ENCODE measurements at places on chromosomes 12 and 14. TPM values are rescaled to one million over a fixed set of nuclear protein-coding genes. Genes with fewer than 3 reads are reported as not detected.

APOF gene
- not detected for total RNA-seq

COCH gene
- 1.8 TPM for total RNA-seq

LMNTD1 gene
- 0.82 TPM for total RNA-seq

TSPAN11 gene
- 31.1 TPM for total RNA-seq

TRPV4 gene
- 5.9 TPM for total RNA-seq

SRRM4 gene
- total RNA-seq: not detected

RHEBL1 gene
- 2.3 TPM for total RNA-seq

CD4 gene
- total RNA-seq: not detected

DNA sequence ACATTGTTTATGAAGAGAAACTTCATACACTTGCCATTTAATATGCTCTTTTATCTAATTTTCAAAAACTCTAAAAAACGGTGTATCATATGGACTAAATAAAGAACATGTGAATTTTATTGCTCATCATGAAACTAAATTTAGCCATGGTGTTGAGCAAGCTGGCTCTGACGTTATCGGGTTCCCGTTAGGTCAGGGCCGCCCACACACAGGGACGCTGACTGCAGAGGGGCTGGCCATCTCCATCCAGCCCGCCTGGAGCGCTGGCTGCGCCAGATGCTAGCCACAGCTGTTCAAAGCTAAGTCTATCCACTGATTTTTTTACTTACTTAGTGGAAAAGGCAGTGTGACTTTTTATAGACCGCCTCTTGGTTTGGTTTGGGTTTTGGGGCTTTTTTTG is 36.5 kb upstream of the DYNC1H1 start:
- no peak for DNase-seq

GRCh38 chr12:100699209-100699608 is 95.4 kb upstream of the ANO4 start:
- no peak for DNase-seq

DNA sequence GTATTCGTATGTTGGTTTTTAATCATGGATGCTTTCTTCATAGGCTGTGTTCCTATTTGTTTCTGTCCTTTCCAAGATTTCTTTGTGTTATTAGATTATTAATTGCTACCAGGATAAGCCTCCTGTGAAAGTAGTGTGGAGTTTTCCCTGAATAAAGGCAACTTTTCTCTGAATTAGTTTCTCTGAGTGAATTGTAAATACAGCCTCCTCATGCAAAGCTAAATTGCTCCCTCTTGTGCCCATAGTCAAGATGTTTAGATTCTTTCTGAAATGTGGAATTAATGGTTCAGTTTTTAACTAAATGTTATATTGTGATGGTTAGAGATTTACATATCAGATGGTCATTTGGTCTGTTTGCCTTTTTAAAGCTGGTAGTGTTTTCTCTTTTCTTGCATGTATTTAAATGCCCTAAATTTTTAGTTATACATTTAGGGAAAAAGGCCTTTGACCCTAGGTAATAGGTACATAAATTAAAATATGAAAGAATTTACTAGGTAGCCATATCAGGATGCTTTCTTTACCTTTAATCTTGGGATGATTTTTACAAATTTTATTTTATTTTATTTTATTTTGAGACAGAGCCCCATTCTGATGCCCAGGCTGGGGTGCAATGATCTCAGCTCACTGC is 8.9 kb downstream of the APAF1 start:
- no peak for DNase-seq

- DNase-seq: no peak
These were observed 22.7 kb downstream of the MFAP5 start for GRCh38 chr12:8639936-8640335.

GRCh38 chr12:124861492-124861891 is 2.2 kb downstream of the SCARB1 start:
- DNase-seq: no peak

DNA sequence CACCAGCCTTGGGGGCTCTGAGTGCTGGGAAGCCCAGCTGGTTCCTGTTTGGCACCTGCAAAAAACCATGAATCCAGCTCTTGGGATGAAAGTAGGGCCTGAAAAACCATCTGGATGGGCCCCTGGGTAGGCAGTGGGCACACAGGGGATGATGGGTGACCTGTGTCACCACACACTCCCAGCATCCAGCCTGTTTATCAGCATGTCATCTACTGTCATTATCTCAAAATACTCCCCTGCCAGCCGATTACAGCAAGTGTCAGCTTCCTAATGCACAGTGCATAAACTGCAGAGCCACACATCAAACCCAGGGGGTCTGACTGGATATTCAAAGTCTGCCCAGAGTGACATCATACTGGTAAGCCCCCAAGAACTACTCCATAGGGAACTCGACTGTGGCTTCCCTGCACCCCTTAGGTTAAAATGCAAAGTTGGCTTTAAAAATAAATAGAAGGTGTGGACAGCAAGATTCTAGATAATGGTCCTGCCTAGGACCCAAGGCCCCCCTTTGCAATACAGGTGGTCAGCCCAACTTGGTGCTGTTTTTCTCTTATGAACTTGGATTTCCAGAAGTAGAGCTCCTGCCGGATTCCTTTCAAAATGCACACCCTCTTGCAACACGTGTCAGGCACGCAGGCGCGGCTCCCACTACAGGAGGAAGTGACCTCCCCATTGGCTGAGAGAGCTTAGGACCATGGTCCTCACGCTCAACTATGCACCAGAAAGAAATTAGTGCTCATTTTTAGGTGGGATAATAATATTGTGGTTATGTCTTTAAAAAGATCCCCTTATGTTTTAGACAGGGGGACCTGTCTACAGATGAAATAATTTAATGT is 94.1 kb downstream of the GCH1 start:
- no peak for DNase-seq

DNA sequence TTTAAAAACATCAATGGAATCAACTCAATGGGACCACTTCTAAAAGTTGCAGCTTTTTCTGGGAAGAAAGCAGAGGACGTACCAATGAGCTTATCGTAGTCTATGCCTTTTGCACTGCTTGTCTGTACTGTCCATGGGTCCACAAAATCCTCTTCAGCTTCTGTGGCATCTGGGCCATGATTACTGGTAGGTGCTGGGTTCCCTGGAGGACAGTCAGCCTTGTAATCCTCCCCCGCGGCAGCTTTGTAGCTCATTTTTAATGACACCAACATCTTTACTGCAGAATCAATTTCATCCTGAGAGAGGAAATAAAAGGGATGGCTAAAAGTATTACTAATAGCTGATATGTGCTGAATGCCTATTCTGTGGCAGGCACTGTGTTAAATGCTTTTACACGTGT is 38.5 kb downstream of the SLC25A47 start:
- DNase-seq: no peak

DNA sequence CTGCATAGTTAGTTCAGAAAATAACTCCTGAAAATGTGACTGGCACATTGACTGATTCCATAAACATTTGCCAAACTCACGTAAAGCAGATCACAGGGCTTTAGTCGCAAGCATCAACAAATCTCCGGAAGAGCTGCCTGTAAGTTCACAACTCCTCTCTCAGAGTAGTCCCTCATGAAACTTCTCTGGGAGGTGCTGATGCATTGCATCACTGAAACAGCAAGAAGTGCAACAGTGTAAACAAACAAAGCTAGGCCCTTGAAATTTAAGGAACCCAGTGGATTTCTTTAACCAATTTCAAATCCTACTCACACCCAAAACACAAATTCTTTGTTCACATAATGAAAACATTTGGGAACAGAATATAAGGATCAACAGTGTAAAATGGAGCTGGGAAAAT is 1691.7 kb upstream of the FLRT2 start:
- DNase-seq: no peak

DNA sequence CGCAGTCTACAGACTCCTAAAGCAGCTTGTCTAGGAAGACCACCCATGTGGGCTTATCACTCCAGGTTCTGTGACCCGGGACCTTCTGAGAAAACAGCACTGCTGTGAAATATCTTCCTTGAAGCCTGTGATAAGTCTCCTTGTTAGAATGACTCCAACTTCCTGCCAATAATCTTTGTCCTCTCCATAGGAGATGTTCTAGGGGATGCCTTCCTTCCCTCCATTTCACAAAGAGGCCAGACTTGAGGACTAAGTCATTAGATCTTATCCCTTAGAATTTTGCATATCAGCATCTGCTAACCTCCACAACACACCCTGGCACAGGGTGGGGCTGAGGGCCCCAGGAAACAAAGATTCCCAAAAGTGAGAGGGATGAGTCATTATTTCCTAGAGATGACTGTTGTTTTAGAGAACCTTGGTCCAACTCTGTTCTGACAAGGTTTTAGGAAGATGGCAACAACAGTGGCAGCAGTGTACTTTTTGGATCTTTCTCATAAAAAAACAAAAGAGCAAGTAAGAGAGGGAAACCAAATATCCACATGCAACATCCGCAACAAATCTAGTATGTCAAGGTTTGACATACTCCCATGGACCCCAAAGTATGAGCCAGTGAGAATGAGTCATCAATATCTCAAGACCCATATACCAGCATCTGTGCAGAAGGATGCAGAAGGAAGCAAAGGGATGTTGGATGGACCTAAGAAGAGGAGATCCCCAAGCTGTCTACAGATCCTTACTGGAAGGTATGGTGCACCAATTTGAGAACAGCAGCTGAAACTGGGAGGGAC is 6.0 kb downstream of the LTB4R start:
- no peak for DNase-seq

- DNase-seq: no peak
These were observed 1165.4 kb downstream of the TMEM121 start for GRCh38 chr14:106691601-106692291.

GRCh38 chr14:35847636-35848035 is 21.5 kb downstream of the BRMS1L start:
- DNase-seq: no peak

- no peak for DNase-seq
These were observed 62.4 kb upstream of the GRIN2B start for GRCh38 chr12:14043776-14044175.

- DNase-seq: no peak
These were observed 59.7 kb downstream of the TRPV4 start for GRCh38 chr12:109773384-109774011.

DNA sequence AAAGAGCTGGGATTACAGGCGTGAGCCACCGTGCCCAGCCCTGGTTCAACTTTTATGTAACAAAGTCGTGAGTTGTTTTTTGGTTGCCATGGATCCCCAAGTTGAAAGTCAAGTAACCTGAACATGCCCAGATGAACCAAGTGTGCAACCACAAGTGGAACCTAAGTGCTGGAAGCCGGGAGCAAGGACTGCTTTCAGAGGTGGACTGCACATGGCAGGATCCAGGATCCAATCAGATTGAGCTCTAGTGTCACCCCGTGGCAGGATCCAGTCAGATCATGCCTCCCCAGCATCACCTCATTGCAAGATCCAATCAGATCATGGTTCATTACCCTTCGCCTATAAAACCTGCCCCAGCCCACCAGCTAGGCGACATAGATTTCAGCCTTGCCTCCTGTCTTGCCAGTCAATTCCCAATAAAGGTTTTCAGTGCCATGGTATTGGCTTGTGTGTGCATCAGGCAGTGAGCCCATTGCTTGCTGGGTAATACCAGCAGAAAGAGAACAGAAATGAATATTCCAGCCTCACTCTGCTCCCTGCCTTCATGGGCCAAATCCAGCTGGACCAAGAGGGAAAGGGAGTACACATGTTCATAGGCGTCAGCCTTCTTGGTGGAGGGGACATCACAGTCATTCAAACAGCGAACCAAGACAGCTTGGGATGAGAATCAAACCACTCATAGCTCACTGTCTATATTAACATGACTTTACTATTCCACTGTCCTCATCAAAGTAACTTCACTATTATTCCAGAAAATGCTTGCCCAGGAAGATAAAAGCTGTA is 43.6 kb upstream of the VASH1 start:
- DNase-seq: no peak

DNA sequence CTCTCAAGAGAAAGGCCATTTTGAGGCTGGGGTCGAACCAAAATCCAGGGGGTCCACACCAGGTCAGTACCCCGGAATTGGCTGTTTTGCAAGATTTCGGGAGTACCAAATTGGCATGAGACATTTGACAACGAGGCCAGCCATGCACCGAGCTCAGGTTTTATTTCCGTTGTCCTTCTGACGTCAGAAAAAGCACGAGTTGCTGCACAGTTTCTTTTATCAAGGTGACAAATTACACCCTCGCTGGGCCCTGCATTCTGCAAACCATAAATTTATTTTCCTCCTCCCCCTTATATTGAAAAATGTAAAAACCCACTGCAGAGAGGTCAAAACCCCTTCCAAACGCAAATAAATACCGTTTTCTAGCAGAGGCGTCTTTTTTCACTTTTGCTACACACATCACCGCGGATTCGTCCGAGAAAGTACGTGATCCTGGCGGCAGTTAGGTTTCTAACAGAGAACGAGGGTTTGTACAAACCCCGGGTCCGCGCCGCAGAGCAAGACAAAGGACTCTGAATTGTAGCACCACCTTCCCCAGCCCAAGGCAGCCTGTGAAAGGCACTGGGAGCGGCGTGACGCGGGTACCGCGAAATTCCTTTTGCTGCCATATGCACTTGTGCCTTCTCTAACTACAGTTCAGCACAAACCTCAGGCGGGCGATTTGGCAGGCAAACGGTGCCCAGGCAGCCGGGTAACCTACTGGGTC is 1.8 kb downstream of the SLC38A1 start:
- DNase-seq: no peak

GRCh38 chr12:16299403-16299802 is 21.9 kb upstream of the SLC15A5 start:
- DNase-seq: no peak

GRCh38 chr12:27988594-27989233 is 16.2 kb upstream of the PTHLH start:
- no peak for DNase-seq

- DNase-seq: no peak
These were observed 391 bp downstream of the SERPINA4 start for GRCh38 chr14:94561656-94562010.

DNA sequence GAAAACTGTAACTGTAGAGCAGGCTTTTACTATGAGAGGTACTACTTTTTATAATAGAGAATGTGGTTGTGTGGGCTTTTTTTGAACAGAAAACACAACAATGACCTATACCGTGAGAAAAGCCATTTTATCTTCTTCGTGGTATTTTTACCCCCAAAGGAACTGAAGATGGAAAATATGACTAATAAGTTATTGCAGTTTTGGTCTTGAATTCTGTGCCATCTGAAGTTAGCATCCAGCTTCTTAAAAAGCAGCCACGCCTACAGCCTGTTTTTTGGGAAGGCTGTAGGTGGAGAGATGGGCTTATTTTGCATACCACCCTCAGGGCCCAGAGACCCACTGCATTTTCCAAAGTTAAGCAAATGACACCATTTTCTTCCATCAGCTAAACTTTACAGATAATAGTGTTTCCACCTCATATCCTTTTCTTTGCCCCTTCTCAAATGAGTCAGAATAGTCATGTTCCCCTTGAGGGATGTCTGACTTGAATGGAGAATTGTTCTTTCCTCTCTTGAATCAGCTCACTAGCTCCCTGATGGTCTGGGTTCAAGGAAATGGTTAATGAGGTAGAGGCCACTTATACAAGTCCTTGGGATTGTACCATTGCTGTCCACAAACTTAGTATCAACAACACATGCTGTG is 53.0 kb downstream of the TBC1D30 start:
- no peak for DNase-seq

GRCh38 chr12:87679251-87679650 is 349.9 kb downstream of the C12orf50 start:
- no peak for DNase-seq

- DNase-seq: no peak
These were observed 53.8 kb downstream of the FAM222A start for GRCh38 chr12:109767456-109767855.

GRCh38 chr14:69921052-69921451 is 41.8 kb downstream of the SMOC1 start:
- DNase-seq: no peak
